ENCODE measurements at places on chromosomes 1 and 21.
A peak's percentile ranks its signal among the peaks of the same experiment; 100 is the strongest.

DNA sequence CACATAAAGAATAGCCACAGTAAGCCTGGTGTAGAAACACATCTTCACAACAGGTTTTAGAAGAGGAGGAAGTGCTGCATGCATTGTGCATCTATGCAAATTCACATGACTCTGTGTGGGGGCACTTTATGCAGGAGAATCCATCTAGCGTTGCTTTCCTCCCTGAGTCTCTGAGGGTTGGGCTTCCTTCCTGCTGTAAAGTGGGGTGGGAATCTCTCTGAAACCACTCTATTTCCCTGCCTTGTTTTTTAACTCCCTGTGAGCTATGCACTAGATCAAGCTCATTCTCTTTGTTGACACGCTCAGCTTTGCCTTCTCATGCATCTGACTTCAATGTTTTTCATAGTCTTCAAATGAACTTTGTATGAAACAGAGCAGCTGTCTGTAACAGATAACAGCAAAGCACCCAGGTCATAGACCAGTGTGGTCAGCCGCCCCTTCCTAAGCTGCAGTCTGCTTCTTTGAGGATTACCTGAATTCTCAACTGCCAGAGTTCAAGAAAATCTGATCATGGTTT, 102.7 kb upstream of the DPH5 start:
- peak; percentile 6 for DNase-seq

DNA sequence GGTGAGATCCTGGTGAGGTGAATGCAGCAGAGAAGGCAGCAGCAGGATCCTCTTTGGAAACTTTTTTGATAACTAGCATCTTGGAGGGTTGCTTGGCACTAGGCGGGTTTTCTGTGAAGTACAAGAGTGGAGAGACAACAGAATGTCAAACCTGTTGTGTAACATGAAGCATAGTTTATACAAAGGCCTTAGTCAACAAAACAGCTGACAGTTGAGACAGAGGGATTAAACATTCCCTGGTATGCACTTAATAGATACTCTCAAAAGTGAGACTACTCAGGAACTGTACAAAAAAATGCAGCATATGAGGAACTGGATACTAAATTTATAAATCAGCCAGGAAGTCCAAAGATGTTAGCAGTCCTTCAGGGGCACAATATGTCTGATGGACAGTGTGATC, 16.4 kb upstream of the CCDC17 start:
- DNase-seq = no peak

DNA sequence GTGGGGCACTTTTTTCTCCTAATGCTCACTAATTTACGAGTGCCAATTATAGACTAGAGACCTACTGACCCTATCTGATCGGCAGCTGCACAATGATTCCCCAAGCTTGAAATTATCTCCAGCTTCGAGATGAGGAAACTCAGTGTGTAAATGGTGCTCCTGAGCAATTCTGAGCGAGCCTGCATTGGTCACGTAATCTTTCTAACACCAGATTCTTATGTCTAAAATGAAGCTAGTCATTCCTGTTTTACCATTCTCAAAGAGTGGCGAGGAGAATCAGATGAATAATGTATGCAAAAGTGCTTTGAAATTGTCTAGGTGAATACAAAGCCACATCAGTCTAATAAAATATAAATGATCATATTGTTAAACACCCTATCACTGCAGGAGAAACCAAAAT, 318.1 kb upstream of the FAM78B start:
- no peak for DNase-seq

DNA sequence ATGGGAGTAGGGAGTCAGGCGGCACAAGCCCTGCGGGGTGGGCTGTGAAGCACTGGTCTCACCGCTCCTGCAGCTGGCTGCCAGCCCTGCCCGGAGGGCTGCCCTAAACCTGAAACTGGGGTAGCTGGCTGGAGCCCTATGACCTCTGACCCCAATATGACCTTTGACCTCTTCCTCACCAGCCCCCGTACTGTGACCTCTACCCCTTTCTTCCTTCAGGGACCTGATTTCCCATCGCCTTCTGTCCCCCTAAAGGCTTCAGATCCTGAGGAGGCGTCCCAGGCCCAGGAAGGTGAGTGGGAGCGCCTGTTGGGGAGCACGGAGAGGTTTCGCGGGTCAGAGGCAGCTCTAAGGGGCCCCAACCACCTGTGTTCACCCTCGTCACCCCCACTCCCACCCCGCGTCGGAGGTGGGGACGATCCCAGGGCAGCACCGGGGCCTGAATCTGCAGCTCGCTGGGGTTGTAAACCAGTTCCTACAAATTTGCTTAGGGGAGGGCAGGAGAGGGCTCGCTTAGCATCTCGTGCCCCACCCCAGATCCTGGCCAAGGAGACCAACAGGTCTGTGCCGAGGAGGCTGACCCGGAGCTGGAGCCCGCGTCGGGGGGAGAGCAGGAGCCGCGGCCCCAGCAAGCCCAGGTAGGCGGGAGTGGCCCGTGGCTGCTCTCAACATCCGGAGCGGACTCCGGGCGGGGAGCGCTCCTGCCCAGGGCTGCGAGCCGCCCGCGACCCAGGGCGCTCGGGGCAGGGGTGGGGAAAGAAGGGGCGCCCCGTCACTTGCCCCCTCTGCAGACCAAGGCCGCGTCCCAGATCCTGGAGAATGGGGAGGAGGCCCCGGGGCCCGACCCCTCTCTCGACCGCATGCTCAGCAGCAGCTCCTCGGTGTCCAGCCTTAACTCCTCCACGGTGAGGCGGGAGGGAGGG, 7.3 kb downstream of the SYTL1 start:
- DNase-seq = peak; percentile 87

DNA sequence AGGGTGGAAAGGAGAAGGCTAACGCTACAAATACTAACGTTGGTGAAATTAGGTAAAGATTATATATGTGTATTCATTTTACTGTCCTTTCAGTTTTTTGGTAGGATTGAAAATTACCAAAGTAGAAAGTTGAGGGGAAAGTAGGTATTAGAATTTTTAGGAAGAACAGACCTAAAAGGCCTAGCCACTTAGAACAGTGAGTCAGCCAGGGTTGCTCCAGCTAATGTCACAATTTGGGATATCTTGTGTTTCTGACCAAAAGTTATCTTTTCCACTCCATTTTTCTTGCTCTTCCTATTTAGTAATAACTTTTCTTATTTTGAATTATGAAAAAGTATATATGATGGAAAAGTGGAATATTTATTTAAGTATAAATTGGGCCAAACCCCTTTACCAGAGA, 40.1 kb downstream of the F3 start:
- no peak for DNase-seq

- DNase-seq = no peak
Measured at GRCh38 chr1:221626041-221626440, 115.8 kb downstream of the DUSP10 start.

DNA sequence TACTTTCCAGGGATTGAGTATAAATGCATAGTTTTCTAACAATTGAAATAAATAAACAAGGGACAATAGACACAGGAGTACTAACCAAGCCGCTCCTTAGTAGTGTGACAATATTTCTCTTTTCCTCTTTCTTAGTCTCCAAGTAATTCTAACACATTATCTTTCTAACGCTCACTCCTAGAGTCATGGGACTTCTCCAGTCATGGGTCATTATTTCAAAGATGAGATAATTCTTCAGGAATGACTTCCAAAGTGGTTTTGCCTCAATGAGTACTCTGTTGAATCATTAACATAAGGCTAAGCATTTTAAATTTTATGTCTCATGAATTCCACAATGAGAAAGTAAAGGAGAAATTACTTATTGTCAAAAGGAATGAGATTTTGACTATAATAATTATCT, 605.8 kb upstream of the ADAMTS5 start:
- no peak for DNase-seq

DNA sequence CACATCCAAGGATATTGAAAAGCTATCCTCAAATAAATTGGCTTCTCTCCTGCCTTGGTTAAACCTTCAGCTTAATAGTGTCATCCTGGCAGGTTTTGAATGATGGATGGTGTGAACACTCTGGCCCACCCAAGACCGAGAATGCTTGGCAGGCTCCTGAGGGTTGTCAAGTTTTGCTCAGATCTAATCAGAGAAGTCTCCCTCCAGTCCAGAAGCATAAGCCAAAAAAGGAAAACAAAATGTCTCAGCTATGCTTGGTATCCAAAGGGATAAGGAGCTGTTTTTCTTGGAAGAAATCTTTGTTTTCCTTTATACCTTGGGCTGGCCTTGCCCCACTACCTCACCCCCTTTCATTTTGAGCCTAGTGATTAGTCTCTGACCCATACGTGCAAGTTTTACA, 172.7 kb downstream of the CRB1 start:
- no peak for DNase-seq

DNA sequence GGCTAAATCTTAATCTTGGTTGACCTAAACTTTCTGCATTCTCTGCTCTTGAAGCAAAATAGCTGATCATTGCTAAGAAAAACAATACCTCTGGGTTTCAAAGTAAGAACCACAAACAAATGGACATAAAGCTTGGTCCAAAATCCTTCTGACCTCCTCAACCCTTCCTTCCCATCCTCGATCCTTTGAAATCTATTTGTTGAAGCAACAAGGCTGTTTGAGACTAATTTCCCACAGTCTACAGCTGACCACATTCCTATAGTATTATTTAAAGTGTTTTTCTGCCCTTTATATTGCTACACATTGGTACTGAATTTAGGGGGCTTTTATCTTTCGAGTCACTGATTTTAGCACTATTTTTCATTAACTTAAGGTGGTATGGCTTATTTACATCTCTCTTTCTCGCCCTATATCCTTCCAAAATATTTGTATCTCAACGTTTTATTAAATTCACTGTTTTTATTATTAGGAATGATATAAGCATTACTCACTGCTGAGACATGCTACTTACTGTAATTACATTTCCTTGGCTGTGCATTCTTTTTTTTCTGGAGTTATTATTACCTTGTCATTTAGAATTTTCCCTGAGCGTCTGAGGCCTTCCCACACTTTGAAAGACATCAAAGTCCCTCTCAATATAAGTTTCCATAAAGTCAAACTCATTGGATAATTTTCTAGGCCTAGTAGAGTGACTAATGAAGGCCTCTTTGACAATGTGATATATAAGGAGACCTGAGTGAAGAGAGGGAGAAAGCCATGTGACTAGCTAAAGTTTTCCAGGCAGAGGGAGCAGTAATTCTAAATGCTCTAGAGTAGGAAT, 73.9 kb downstream of the RAB3GAP2 start:
- DNase-seq = no peak

DNA sequence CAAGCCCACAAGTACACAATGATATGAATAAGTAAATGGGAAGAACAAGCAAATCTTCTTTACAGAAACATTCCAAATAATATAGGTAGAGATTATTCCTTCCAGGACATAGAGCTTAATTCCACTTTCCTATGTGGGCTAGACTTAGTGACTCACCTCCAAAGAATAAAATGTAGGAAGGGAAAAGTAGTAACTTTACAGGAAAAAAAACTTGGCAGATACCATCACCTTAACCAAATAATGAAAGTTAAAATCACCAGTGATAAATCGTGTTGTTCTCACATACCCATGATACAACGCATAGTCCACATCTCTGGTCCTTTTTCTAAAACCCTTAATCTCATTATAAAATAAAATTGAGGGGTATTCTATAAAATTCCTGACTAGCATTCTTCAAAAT, 260.8 kb downstream of the SPATA17 start:
- no peak for DNase-seq

- no peak for DNase-seq
Measured at GRCh38 chr1:67571406-67571805, 113.6 kb upstream of the GADD45A start.

GRCh38 chr1:30657131-30658013, 66.0 kb downstream of the MATN1 start:
- DNase-seq = peak; percentile 18

GRCh38 chr1:244653439-244654107, 647 bp downstream of the DESI2 start:
- DNase-seq = peak; percentile 49

DNA sequence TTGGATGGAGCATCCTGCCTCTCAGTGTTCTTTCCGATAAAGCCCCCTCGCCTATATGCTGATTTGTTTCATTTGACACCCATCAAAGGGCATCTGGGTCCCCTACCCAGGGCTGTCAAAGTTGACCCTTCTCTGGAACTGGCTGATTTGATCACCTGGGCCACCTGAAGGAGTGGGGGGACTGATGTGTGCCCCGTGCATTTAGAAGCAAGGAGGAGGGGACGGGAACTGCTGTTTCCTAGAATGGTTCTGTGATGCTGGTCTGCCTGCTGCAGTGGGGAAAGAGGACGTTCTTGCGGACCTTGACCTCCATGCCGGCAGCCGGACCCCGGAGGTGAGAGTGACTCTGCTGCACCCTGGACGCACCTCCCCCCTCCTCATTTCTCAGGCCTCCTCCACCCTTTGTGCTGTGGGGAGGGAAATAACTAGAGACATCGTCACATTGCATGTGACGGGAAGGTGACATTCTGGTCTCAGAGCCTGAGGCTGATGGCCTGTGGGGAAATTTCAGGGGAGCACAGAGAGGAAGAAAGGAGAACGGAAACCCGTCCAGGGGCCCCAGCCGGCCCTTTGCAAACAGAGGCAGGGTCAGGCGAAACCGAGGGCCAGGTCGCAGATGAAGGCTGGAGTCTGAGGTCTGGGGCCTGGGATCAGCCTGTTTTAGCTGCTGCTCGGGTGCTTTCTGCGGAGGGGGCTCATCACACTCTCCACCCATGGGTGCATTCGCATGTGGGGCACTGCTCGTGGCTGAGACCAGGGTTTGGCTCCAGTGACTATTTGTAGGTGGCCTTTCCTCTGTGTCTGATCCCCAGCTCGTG, 25.7 kb downstream of the CRYAA start:
- DNase-seq = no peak

DNA sequence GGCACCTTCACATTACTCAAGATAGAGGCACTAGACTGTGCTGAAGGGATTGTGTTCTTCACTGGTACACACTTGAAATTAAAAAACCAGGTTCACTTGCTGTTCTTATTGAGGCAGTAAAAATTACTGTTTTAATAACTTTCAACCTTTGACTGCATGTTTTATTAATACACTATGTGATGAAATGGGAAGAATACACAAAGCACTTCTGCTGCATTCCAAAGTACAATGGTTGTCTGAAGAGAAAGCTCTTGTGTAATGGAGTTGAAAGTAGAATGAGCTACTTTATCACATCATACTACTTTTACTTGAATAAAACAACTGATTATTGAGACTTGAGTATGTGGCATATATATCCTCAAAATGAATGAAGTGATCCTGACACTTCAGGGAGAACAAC, 49.7 kb downstream of the LRRC8C start:
- DNase-seq = no peak

DNA sequence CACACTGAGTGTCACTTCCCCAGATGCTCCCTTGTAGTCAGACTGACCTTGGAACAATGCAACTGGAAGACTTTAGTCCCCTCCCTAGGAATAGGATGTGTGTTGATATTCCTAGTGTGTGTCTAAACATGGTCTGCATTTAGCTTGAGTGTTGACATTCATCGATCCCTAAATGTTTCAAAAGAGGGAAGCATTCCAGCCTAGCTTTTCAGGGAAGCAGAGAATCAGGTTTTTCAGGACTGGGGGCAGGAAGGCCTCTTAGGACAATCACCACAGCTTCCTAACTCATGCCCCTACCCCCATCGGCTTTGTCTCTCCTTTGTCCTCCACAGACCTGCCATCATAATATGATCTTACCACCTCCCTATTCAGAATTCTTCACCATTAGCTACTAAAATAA, 43.4 kb downstream of the NMNAT2 start:
- no peak for DNase-seq

DNA sequence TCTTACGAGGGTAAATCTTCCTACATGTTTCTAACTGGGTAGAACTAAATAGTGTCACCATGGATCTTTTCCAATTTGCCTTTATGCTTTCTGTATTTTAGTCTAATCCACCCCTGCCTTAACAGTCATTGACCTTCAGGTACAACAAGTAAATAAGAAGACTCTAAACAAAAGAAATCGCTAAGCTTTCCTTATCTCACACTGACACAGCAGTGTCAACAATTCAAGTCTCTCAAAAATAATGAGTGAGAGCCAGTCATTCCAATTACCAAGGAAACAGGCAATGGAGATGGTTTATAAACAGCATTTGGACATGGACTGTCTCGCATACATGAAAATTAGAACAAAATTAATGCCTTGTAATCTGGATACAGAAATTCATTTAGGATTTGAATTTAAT, 365.8 kb downstream of the VAV3 start:
- no peak for DNase-seq

Data from NCI-H69 (cell line).